AG04450 (cell line): ENCODE measurements at places on chromosomes 4 and X. TPM values are rescaled to one million over a fixed set of nuclear protein-coding genes. Genes with fewer than 3 reads are reported as not detected.

DNA sequence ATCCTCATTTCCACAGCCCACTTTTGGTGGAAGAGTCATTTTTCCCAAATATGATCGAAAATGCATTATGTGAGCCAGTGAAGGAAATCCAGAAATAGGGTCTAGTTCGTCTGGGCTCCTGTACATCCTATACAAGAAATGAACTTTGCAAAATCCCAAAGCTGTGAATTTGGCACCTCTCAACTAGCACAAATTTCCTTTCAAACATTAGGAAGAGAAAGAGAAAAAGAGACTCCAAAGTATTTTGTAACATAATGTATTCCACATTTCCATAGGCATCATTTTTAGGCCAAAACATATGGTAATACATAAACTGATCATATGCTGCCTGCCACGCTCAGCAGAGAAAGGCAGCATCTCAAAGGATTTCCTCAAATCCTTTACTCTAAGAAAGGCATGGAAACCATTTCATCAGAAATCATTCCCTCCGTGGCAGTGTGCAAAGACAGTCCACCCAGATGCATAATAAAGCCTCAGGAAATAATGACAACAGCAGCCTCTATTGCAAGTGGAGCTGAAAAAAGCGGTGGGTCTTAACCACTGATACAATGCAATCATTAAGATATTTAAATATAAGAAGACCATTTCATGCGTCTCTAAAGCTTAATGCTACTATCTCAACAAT lies 56.8 kb downstream of the ANOS1 start:
- no peak for DNase-seq

DNA sequence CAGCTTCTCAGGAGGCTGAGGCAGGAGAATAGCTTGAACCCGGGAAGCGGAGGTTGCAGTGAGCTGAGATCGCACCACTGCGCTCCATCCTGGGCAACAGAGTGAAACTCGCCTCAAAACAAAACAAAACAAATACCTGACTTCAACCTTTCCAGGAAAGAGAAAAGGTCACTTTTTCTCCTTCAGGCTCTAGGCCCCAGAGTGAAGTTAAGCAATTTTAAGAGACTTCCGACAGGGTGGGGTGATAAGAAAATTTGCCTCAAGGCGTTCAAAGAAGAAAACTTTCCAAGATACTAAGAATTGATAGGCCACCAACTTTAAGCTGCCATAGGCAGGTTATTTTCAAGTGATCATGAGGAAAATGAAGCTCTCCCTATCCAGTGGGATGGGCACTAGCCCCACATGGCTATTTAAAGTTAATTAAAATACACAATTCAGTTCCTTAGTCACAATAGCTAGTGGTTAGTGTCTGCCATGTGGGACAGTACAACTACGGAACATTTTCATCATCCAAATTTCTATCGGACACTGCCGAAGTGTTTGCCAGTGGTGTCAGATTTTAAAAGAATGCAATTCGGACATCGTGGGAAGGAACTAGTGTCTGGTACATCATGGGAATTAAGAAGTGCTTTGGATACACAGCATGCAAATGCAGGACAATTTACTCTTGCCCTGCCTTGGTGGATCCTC lies 33.0 kb downstream of the SMS start:
- no peak for DNase-seq

- no peak for DNase-seq
These were observed 467.7 kb downstream of the NKX6-1 start for GRCh38 chr4:84031401-84031800.

MND1 gene
- polyA plus RNA-seq: 0.97 and 2.2 TPM in 2 replicates

DNA sequence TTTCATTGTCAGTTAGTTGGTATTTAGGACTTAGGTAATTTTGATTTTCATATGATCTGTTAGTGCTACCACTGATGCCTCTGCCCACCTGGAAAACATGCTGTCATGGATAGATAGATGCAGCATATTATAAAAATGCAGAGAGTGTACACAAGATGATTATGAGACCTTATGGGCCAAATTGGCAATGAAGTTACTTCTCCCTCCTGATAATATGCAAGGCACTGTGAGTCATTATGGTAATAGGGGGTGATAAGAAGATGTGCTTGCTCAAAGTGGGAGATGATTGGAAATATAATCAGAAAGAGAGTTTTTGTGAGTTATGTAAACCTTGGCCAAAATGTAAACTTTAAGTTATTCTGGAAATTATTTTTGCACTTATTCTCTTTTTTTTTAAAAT lies 56.6 kb upstream of the RHOH start:
- DNase-seq: no peak

GRCh38 chr4:139312552-139313332 lies 10.5 kb upstream of the NDUFC1 start:
- DNase-seq: no peak

- no peak for DNase-seq
These were observed 239.8 kb upstream of the IL1RAPL1 start for GRCh38 chrX:28347476-28347875.

- DNase-seq: no peak
These were observed 3.8 kb downstream of the NAP1L5 start for GRCh38 chr4:88693792-88694191.
